Activated T-cell treated with anti-CD3 and anti-CD28 coated beads, Interleukin-2, amount 50 U/mL, for 1 hour (primary cell): ENCODE measurements at places on chromosomes 16 and 17.

DNA sequence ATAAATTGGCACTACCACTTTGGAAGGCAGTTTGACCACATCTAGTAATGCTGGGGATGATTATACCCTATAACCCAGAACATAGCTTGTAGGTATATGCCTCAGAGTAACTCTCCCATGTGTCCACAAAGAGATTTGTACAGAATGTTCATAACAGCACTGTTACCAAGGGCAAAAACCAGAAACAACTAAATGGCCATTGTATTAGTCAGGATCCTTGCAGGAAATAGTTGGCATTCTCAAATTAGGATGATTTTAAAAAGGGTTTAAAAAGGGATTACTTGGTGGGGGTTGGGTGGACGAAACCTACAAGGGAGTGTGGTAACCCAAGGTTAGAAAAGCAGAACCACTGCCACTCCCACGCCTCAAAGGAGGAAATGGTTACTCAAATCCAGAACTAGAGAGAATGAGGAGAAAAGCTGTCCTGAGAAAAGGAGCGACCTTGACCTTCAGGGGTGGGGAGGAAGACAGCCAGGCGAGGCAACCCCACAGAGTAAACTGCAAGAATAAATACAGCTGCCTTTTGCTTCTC, 2.1 kb downstream of the CPPED1 start:
- no peak for DNase-seq

DNA sequence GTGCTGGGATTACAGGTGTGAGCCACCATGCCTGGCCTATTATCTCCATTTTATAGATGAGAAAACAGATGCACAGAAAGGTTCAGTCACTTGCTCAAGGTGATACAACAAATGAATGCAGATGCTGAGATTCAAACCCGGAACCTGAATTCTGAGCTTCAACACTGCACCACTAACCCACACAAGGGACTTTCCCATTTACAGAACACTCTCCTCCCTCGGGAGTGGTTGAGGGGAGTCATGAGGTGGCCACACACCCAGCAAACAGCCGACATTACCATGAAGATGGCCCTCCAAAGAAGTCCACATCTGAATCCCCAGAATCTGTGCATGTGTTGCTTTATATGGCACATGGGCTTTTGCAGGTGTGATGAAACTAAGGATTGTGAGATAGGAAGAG, 9.1 kb downstream of the BCL7C start:
- no peak for DNase-seq

DNA sequence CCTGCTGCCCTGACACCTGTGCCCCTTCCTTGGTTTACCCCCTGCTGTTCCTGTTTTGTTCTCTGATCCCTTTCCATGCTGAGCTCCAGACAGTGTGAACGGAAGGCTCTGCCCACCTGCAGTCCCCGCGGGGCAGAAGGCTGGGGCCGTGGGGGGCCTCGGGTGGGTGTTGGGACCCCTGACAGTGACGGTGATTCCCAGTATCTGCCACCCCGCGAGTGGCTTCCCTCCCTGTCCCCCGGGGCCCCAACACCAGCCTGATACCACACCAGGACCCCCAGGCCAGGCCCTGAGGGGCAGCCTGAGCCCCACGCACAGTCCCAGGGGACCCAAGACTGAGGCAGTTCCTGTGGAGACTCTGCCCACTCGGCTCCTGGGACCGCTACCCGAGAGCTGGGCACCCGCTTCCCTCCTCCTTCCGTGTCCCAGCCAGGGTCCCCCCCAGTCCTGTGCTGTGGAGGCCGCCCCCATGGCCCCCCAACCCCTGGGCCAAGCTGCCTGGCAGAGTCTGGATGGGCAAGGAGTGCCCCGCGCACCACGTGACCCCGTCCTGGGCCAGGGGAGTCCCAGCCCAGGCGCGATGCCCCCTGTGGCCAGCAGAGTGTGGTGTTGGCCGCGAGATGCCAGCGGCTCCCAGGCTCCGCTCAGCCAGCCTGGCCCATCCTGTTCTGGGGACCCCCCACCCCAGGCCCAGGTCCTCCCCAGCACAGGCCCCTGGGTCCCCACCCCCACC, 10.0 kb upstream of the C1QTNF8 start:
- DNase-seq: peak; percentile 61

GRCh38 chr16:66845080-66845410, 831 bp downstream of the CA7 start:
- DNase-seq: no peak

- DNase-seq: peak; percentile 64
Observed at GRCh38 chr16:2339521-2340484, 725 bp downstream of the ABCA3 start.

- no peak for DNase-seq
Observed at GRCh38 chr16:2478279-2478678, 3.4 kb downstream of the TBC1D24 start.

DNA sequence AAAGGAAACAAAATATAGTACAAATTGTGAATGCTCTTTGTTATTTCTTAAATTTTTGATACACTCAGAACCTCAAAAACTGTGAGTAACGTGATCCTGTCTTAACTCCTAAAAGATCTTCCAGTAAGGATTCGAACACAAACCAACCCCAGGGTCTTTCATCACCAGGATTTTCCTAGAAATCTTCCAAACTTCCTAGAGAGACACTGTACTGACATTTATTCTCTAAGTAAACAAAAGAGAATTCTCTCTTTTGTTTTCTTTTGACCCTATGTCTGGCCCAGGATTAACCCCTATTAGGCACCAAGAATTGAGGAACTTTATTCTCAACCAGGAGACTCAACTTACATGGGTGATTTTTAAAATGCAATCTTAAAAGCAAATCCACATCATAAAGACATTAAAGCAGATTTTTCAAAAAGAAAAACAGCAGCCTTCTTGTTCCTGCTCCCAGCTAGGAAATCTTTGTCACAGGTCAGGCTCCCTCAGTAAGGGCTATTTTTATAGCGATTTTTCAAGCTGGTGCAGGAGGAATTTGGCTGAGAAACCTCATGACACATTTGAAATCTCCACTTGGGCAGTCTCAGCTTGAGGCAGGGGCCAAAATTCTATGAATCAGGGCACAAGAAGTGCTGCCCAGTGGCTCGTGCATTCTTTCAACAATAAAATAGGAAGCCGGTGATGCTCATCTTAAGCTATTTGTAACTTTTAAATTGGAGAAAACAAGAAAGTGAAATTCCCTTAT, 6.2 kb upstream of the SMG1 start:
- no peak for DNase-seq

GRCh38 chr16:22014271-22014873, 6.5 kb downstream of the MOSMO start:
- DNase-seq: no peak

DNA sequence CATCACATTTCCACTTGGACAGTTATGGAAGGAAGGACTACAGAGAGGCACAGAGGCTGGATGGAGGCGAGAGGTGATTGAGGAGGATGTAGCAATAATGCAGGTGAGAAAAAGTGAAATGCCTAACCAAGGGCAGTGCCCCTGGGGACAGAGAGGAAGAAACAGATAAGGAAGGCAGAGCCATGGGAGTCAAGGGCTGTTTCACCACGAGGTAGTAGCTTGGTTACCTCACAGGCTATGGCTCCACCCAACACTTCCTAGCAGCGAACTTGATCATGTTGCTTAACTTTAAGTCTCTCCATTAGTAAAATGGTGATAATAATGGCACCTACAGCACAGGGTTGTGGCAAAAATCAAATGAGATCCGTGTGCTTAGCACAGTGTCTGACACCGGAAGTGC, 83.9 kb downstream of the YPEL2 start:
- DNase-seq: no peak

- no peak for DNase-seq
Observed at GRCh38 chr16:8763899-8764298, 33.5 kb downstream of the TMEM186 start.

DNA sequence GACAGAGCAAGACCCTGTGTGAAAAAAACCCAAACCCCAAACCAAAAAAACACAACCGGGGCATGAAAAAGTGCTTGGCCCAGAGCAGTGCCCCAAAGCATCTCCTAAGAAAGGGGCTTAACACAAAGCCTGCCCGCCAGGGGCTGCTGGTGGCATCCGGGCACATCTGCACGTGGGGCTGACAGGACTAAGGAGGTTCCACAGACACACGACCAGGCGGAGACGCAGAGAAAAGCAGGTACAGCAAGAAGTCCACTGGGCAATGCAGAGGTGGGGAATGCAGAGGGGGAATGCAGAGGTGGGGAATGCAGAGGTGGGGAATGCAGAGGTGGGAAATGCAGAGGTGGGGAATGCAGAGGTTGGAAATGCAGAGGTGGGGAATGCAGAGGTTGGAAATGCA, 109.2 kb downstream of the ZNF778 start:
- no peak for DNase-seq

DNA sequence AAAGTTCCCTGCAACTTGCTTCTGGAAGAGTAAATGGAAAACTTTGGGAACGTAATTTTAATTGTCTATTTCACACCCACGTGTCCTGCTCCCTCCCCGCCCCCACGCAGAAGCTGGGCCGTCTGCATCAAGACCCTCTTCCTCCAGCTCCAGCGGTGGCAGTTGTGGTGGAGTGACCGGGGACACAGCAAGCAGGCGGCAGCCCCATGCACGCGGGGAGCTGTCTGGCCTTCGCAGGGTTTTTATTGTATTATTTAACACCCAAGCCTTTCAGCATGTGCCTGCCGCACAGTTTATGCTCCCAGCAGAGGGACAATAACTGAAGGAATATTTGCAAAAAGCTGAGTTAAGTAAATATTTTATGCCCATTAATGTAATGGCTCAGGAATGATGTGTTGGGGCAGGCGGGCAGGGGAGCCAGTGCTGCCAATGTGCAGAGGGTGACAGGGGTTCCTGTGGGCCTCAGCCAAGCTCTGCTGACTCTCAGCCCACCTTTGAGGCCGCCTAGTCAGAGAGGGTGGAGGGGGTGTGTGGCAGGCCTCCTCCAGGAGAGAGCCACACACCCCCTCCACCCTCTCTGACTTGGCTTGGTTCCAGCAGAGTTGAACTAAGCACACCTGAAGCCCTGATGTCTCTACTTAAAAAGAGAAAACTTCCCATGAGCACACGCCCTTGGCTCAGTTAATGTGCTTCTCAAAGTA, 32.4 kb upstream of the ENPP7 start:
- no peak for DNase-seq

DNA sequence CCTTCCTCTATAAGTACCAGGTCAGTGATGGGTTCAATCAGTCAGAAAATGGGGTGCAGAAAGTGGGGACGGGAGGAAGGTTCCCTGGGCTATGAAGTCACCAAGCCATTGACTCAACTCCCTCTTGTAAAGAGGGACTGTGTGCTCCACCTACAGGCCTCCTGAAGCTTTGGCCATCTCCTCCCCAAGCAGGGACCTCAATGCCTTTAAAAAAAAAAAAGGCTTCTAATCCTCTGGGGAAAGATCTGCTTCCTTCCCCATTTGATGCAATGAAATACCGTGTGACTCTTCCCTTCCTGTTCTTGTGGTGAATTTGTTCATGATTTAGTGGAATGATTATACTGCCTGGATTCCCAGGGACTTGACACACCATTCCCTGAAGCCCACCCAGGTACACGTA, 30.8 kb downstream of the VWA3A start:
- no peak for DNase-seq

- DNase-seq: no peak
Observed at GRCh38 chr16:50901062-50901461, 159.2 kb downstream of the CYLD start.

DNA sequence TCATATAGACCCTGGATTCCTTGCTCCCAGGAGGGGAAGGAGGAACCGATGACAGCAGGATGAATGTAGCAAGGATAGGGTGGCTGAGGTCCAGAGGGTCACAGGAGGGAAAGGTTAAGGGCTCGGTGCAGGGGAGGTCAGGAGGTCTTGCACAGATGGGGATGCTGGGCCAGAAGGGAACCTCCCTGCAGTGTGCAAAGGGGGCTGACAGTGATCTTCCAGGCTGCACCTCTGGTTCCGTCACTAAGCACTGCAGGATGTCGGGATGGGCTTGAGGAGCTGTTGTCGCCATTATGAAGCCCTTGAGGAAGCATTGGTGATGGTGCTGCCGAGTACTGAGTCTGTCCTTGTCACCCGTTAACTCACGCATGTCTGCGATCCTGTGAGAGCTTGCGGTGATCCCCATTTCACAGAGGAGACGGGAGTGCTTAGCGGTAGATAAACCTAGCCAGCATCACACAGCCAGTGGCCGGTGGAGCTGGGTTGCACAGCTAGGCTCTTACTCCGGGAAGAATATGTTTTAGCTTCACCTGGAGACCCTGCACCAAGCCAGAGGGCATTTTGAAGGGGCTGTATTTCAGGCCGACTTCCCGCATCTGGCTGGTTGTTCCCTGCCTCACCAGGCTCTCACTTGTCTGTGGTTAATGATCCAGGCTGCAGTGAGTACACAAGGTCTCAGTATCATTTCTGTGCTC, 120.4 kb downstream of the SNX29 start:
- DNase-seq: no peak

- DNase-seq: no peak
Observed at GRCh38 chr17:50316016-50316587, 29.8 kb upstream of the XYLT2 start.

GRCh38 chr16:1184156-1184868, 31.4 kb downstream of the CACNA1H start:
- DNase-seq: no peak

GRCh38 chr17:40174514-40174913, 2.8 kb upstream of the RAPGEFL1 start:
- DNase-seq: no peak

DNA sequence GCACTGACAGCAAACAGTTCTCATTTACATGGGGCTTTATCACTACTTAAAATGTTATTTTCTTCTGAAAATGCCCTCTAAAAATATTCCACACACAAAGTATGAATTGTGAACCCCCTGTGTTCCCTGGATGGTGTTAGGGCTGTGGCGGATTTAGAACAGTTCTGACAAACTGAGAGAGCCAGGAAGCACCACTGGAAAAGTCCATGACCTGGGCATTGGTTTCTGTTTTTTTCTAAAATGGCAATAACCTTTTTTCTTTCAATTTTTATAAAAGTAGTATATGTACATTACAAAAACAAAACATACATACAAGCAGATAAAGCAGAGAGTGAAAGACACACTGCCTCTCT, 21.0 kb upstream of the ERN1 start:
- no peak for DNase-seq

GRCh38 chr17:1008008-1008761, 11.3 kb downstream of the TIMM22 start:
- no peak for DNase-seq

DNA sequence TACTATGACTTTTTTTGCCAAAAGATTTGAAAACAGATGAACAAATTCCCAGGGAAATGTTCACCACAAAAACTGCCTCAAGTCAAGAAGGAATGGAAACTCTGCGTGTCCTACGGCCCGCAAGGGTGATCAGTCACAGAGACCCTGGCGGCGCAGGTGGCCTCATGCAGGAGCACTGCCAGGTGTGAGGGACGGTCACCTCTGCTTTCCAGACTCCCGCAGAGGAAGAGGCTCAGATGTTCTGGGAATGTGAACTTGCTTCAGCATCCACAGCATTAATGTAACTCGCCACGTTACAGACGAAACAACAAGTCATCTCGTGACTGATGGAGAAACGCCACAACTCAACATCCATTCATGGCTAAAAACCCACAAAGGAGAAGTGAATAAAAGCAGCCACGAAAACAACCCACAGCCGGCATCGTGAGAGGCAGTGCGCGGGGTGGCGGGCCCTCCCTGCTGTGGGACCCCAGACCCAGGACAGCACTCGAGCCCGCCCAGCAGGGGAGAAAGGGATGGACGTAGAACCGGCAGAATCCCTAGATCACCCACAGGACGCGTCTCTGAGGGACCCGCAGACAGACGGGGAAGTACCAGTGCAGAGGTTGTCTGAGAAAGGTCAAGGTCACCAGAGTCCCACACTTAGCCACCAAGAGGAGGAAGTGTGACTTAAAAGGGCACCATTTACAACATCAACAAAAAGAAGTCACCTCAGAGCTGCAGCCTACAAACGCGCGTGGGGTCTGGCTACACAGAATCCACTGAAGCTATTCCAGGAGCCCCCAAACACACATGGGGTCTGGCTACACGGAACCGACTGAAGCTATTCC, 76.9 kb upstream of the GNG13 start:
- no peak for DNase-seq
